ENCODE measurements at places on chromosomes 2 and 18. TPM values are rescaled to one million over a fixed set of nuclear protein-coding genes. Genes with fewer than 3 reads are reported as not detected.

- DNase-seq, result no peak
Observed at GRCh38 chr2:20177556-20178248, 47.2 kb downstream of the SDC1 start.

GRCh38 chr2:3403587-3404334, 24.3 kb downstream of the TRAPPC12 start:
- DNase-seq, result no peak

DNA sequence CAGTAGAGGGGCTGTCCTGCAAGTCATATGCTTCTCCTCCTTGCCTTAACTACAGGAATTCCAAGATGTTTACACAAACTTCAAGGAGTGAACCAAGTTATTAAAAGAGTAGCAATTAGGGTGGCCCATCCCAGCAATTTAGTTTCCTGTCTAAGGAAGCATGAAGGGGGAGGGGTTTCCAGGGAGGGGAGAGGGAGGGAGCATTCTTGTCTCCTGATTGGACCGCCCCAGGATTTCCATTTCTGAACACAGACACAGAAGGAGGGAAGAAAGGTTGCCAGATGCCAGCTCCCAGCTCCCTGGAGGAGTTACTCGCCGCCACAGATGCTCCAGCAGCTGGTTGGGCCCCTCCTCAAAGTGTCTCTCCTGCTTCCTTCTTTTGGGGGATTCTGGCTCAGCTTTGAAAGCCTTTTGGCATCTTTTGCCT, 107.6 kb downstream of the TRIB2 start:
- peak; percentile 66 for DNase-seq

GRCh38 chr18:2050702-2051201, 520.6 kb downstream of the METTL4 start:
- no peak for DNase-seq

- DNase-seq, result no peak
Observed at GRCh38 chr2:79612999-79613398, 100.1 kb downstream of the CTNNA2 start.

DNA sequence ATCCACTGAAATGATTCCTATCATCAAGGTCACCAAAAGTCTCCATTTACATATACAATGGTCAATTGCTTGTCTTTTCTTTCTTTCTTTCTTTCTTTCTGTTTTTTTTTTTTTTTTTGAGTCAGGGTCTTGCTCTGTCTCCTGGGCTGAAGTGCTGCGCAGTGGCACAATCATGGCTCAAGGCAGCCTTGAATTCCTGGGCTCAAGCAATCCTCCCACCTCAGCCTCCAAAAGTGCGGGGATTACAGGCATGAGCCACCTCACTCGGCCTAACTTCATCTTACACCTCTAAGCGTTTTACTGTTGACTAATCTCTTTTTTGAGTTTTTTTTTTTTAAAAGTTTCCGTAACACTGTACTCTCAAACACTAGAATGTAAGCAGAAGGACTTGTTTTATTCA, 867 bp downstream of the SF3B6 start:
- DNase-seq, result no peak

- DNase-seq, result no peak
Observed at GRCh38 chr2:18198677-18199076, 320.2 kb downstream of the KCNS3 start.

GRCh38 chr2:148614014-148614321, 30.6 kb upstream of the EPC2 start:
- DNase-seq, result no peak

DNA sequence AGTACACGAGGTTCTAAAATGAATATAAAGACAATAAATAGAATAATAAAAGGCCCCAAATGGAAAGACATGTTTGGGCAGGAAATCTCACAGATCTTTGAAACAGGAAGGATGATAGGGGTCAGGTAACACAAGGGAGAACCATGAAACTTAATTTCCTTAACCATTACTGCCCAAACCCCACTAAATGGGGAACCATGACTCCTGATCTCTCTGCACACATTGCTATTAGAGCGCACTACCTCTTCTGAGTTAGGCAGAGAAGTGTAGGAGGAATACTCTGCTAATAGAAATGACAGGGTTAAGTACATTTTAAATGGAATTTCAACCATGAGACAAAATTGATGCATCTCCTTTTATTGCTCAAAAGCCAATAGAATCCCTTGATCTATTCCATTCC, 213.7 kb upstream of the SETBP1 start:
- no peak for DNase-seq

DNA sequence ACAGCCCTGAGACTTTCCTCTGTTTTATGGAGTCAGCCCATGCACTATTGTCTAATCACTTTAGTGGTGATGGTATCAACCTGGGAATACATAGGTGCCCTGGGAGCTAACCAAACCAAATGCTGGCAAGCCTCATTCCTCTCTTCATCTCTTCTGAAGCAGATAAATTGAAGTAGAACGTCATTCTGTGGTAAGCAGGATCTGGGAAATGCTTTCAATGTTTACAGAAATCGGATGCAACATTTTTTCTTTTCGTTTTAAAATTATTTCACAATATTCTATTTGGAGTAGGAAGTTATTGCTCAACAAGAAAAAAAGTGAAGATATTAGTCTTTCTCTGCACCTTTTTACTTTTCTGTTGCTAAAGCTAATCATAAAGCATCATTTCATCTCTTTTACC, 114.2 kb downstream of the RBMS1 start:
- peak; percentile 12 for DNase-seq

DNA sequence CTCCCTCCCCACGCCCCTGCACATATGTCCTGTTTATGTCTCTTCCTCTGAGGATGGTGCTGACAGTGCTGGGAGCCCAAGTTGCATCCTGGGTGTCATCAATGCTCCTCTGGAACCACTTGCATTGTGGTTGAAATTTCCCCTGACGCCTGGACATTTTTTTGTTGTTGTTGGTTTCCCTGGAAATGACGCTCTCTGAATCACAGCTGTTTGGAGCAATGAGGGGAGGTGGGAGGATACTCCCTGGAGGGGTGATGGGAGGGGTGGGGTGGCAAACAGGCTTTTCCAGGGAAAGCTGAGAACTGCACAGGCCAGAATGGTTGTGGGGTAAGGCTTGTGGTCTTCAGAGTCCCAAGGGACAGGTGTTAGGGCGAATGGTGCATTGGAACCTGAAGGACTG, 29.6 kb downstream of the CELF4 start:
- peak; percentile 41 for DNase-seq

DNA sequence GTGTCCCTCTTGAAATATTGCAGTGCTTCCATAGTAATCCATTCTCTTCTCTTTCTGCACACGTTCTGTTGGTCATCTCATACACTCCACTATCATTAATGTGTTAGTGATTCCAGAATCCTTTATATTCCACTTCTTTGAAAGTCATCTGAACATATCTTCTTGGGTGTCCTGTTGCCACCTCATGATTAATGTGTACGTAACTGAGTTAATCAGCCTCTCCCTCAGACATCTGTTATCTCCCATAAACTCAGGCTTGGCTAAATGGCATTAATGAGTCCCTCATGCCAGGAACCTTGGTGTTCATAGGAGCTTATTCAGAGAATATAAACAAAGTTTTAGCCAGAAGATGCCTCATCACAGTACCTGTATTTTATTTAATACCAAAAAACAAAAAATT, 126.4 kb downstream of the NCOA1 start:
- peak; percentile 49 for DNase-seq

- DNase-seq, result no peak
Observed at GRCh38 chr2:111100765-111101162, 19.9 kb upstream of the BCL2L11 start.

Gene PSMD1
- total RNA-seq, result 72.3 TPM

Gene SYT4
- 0.39 TPM for total RNA-seq

Gene MROH2A
- total RNA-seq, result 0.49 TPM

Gene OTX1
- 1.1 TPM for total RNA-seq

Gene ASPRV1
- 39.5 TPM for total RNA-seq

Gene PRADC1
- total RNA-seq, result 9.0 TPM

Gene DNAH7
- 2.0 TPM for total RNA-seq
